ENCODE measurements at places on chromosomes 7 and 10. TPM values are rescaled to one million over a fixed set of nuclear protein-coding genes. Genes with fewer than 3 reads are reported as not detected.

GRCh38 chr7:49228426-49229098 lies 304.2 kb downstream of the CDC14C start:
- no peak for DNase-seq

DNA sequence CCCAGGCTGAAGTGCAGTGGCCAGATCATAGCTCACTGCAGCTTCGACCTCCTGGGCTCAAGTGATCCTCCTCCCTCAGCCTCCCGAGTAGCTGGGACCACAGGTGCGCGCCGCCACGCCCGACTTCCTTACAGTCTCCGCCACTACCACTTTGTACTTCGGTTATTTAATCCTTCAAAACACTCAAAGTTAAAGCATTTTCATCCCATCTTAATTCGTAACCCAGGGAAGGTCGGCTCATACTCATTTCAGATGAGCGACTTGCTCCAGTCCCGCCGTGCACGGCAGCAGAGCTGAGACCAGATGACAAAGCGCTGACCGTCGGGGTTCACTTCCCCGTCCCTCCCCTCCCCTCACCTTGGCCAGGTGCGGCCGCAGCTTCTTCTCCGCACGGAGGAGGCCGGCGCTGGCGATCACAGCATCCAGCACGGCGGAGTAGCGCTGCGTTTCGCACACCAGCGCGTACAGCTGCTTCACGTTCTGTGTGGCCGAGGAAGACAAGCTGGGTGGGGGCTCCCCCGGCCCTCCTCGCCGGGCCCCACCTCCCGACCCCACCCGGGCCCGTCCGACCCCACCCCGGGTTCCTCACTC lies 457 bp downstream of the NSUN5 start:
- DNase-seq, result no peak

DNA sequence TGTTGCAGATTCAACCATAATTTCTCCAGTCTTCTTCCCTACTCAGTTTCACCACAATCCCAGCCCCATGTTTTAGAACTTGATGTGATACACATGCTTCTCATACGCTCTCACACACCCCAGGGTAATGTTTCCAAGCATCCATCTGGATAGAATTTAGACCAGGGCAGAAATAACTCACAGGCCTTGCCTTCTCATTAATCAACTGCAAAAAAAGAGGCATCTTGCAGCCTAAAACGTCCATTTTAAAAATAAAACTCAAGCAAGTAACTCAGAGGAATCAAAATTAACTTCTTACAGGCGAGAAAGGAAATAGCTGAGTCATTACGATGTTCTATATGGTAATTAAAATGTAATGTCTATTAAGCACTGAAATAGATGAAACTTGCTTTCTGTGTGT lies 127.2 kb upstream of the RSU1 start:
- DNase-seq, result no peak

- DNase-seq, result no peak
These were observed 320.7 kb downstream of the SUGCT start for GRCh38 chr7:40455485-40455884.

DNA sequence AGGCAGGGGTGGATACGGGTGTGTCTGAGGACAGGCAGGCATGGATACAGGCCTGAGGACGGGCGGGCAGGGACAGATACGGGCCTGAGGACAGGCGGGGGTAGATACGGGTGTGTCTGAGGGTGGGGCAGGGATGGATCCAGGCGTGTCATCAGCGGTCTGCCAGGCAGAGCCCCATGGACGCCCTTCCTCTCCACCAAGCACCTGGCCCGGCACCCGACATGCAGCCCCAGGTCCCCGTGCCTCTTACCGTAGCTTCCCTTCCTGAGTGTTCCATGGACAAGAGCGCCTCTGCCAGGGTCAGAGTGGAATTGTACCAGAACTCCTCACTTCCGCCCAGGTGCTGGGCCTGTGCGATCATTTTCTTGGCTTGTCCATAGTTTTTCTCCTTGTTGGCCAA lies 74.6 kb upstream of the NKX6-2 start:
- DNase-seq, result no peak

AKR1C2 gene
- total RNA-seq, result 85.5 TPM

GRCh38 chr7:104553074-104553473 lies 224.7 kb downstream of the LHFPL3 start:
- no peak for DNase-seq

DNA sequence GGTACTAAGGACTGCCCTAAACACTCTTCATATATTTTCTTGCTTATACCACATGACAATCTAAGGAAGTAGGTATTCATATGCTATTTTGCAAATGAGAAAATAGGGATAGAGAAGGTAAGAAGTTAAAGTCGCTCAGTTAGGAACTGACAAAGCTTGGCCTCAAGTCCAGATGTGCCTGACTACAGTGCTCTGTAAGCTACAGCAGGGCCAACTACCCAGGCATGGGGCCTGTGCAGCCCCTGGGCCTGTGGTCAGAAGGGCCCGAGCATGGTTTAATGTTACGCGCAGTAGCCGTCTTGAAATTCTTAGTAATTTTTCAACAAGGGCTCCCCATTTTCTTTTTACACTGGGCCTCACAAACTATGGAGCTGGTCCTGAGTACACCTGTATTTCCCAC lies 146.2 kb downstream of the GLI3 start:
- no peak for DNase-seq

DNA sequence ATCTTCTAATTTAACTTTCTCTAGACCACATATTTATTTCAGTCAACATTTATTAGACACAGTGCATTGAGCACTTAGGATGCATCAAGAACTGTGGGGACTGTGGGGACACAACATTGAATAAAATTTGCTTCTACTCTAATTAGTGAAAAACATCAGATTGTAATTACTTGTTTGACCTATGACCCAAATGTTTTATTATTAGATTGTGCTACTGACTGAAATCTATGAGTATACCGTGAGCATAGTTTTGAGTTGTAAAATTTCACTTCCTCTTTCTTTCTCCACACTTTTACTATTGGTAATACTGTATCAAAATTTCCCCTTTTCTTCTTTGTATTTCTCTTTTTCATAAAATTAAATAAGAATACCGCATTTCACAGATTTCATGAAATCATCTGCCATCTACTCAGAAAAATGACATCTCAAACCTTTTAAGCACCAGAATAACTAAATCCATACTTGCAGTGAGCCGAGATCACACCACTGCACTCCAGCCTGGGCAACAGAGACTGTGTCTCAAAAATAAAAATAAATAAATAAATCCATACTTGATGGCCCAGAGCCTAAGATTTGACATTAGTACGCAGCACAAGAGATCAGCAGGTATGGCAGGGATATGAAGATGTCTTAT lies 25.4 kb upstream of the INPP5F start:
- DNase-seq, result no peak

DNA sequence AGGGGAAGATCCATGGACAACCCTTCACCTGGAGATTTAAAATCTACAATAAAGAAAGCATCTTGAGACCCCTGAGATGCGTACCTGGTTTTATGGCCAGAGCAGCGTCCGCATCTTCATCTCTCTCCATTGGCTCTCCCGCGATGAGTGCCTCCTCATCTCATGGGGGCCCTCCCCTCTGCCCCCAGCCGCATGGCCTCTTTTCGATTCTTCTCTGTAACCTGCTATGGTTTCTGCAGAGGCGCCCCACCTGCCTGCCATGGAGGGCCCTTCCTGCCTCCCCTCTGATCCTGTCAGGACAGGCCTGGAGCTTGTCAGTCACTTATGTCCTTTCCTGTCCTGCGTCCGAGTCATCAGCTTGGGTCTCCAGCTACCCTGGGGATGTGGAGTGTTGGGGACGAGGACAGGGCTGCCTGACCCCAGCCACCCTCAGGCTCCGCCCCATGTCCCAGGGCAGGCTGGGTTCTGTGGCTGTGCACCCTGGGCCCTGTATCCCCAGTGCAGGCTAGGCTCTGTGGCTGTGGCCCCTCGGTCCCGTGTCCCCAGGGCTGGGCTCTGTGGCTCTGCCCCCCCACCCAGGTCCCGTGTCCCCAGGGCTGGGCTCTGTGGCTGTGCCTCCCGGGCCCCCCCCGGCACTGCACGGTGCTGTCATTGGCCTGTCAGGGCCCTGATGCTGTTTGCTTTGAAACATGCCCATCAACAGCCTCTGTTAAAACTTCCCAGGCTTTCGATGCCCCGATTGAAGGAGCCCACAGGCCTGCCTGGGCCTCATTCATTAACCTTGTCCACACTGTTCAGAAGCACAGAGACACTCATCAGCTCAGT lies 99.8 kb downstream of the WDR37 start:
- no peak for DNase-seq

GRCh38 chr10:44786286-44786850 lies 124.8 kb upstream of the TMEM72 start:
- no peak for DNase-seq

HTR5A gene
- total RNA-seq, result not detected

DNA sequence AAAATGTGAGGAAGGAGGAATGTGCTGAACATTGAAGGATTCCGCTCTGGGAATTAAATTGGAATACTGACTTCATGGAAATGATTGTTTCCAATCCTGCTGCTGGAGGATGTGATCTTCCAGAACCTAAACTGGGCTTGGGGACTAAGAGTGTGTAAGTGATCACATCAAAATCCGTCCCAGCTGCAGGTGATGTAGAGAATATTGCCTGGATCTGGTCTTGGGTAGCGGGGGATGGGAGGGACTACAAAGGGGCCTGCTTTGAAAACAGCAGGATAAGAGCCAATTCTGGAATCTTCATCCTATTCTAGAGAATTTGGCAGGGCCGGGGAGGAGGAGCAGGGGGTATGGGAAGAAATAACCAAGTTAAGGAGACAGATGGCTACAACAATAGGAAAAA lies 552.2 kb upstream of the FZD8 start:
- DNase-seq, result no peak

- DNase-seq, result peak; percentile 42
These were observed 99.5 kb downstream of the HIP1 start for GRCh38 chr7:75639071-75639885.

- DNase-seq, result no peak
These were observed 7.3 kb downstream of the PDK4 start for GRCh38 chr7:95589031-95589430.

DNA sequence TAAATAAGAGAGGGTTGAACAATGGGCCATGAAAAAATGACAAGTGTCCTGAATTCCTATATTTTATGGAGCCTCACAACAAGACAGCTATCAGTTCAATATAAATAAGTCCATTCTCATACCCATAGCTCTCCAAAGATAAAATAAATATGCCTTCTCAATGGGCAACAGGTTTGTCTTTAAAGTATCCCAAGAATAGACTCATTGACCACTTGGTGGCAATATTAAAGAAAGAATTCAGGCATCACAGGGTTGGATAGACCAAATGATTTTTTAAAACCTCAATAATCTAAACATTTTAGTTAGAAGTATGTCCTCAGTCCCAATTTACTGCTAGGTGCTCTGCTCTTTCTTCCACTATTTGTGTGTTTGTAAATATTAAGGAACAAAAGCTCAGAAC lies 165.1 kb upstream of the WNT16 start:
- no peak for DNase-seq

AKR1E2 gene
- total RNA-seq, result 15.2 TPM

OR6B1 gene
- not detected for total RNA-seq

GRCh38 chr10:15395935-15396334 lies 24.8 kb upstream of the FAM171A1 start:
- DNase-seq, result peak; percentile 26

Measured in mucosa of gallbladder (tissue), 1 donor.